ENCODE measurements at places on chromosomes 12 and 14.
A peak's percentile ranks its signal among the peaks of the same experiment; 100 is the strongest.

GRCh38 chr12:53074999-53075370, 4.2 kb downstream of the SPRYD3 start:
- no peak for DNase-seq

DNA sequence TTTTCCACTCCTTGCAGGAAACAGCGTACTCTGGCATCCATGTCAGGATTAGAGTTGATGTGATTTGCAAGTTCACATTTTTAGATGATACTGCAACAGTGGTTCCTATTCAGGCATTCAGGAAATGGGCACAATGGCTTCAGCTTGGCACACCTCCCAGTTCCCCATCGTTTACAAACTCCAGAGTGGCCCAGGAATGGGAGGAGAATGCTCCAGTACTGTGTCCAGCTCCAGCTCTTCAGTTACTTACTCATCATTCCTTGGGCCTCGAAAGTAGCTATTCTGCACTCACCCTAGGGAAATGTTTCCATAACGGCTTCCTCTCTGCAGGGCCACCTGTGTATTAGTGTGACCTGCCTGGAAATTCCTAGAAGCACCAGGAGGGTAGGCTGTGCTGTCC, 239.7 kb upstream of the RGS6 start:
- no peak for DNase-seq

DNA sequence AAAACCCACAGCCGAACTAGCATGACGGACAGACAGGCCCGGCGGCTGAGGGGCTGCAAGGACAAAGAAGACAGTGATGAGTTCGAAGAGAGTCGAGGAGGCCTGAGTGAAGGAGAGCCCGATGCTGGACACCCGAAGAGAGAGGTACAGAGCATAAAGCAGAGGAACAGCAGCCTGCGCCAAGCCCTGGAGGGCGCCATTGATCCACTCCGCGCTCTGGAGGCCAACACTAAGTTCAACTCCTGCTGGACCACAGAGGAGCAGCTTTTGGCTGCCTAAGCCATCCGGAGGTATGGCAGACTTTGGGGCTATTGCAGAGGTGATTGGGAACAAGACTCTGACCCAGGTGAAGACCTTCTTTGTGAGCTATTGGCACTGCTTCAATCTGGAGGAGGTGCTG, 7.8 kb upstream of the PLXNC1 start:
- DNase-seq, result peak; percentile 69

- DNase-seq, result no peak
Observed at GRCh38 chr14:29865299-29865698, 62.3 kb downstream of the PRKD1 start.

DNA sequence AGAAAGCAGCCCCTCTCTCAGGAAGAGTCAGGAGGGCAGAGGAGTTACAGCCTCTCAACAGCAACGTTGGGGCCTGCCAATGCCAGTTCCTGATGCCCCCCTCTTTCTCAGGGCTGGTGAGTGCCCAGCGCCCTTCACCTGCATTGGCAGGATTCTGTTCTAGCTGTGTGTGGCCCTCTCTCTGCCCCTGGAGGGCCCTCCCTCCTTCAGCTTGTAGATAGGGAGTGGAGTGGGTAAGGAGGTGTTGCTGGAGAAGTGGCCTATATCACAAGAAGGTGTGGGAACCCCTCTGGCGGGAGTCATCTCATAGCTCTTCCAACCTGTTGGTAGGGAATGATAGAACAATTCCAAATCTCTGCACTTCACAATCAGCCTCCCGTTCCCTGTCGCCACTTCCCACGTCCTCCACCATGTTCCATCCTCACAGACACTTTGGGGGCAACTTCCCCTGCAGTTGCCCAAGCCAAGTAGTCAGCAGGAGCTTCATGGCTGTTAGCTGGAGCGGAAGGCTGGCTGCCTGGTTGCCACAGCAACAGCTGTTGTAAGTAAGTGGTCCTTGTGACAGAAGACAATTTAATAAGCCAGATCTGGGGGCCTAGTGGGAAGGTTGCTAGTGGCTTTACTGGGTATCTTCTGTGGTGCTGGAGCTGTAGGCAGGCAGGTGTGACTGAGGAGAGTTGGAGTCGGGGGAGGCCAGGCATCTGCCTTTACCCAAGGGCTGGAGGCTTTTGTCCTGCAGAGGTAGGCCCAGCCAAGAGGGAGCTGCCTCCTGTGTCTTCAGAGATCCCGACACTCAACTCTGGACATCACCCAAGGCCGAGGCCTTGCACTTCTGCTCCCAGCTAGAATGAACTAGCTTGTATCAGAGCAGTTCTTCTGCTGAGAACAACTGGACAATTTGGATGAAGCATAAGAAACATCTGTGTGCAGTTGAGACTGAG, 38.4 kb downstream of the GALNT16 start:
- DNase-seq, result no peak

DNA sequence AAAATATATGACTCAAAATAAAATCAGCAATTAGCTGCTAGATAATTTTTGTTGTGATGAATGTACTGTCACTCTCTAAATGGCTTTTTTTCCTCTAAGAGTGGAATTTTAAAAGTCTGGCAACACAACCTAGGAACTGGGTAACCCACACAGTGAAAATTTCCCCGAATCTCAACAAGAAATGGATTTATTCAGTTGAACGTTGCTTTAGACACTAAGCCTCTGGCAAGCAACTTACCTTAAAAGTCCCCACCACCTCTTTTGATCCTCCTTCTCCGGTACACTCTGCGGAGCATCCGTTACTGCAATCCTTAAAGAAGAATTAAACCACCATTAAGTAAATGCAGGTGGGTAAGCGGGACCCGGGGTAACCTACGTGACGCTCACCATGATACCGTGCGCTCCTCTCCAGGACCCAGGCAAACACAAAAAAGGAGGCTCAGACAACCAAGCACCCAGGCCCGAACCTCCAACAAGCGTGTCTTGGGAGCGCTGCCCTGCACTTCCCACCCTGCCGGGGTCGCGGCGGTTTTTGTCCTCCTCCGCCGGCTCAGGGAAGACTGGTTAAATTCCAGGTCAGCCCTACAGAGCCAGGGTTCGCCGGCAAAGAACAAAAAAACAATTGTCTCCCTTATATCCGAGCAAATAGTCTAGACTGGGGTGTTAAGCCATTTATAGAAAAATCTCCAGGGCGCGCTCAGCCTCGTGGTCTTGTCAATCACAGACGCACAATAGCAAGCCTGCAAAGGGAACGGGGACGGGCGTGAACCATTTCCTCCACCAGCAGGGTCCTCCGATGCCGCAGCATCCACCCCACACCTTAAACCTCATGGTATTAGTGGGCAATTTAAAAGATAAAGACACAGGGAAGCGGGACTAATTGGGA, 47.1 kb downstream of the BCAT1 start:
- peak; percentile 66 for DNase-seq

GRCh38 chr12:106304001-106304421, 1.5 kb downstream of the TCP11L2 start:
- DNase-seq, result no peak

- peak; percentile 6 for DNase-seq
Observed at GRCh38 chr12:52681526-52682380, 1.5 kb upstream of the KRT1 start.

GRCh38 chr12:5276327-5276880, 155.5 kb upstream of the NTF3 start:
- DNase-seq, result no peak

- no peak for DNase-seq
Observed at GRCh38 chr14:35631071-35631805, 97.3 kb downstream of the INSM2 start.

DNA sequence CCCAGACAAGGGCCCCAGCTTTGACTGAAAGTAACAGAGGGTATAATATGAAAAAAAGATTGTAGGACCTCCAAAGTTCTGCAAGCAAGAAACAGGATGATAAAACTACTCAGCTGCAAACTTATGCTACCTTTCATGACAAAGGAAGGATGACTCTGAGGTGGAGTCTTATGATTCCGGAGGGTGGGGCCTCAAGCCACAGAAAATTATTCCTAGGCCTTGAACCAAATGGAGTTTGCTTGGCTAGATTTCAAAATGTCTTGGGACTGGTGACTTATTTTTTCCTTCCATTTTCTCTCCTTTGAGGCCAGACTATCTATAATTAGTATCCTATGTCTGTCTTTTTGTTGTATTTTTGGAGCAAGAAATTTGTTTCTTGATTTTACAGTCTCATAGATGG, 336.4 kb downstream of the LRIG3 start:
- no peak for DNase-seq

DNA sequence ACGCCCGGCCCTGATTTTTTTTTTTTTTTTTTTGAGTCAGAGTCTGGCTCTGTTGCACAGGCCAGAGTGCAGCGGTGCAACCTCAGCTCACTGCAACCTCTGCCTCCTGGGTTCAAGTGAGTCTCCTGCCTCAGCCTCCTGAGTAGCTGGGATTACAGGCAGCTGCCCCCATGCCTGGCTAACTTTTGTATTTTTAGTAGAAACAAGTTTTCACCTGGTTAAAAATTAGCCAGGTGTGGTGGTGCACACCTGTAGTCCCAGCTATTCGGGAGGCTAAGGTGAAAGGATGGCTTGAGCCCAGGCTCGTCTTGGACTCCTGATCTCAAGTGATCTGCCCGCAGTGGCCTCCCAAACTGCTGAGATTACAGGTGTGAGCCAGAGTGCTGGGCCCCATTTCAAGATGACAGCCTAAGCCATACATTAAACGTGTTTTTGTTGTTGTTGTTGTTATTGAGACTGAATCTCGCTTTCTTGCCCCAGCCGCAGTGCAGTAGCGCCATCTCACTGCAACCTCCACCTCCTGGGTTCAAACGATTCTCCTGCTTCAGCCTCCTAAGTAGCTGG, 42.7 kb upstream of the EAPP start:
- DNase-seq, result no peak

DNA sequence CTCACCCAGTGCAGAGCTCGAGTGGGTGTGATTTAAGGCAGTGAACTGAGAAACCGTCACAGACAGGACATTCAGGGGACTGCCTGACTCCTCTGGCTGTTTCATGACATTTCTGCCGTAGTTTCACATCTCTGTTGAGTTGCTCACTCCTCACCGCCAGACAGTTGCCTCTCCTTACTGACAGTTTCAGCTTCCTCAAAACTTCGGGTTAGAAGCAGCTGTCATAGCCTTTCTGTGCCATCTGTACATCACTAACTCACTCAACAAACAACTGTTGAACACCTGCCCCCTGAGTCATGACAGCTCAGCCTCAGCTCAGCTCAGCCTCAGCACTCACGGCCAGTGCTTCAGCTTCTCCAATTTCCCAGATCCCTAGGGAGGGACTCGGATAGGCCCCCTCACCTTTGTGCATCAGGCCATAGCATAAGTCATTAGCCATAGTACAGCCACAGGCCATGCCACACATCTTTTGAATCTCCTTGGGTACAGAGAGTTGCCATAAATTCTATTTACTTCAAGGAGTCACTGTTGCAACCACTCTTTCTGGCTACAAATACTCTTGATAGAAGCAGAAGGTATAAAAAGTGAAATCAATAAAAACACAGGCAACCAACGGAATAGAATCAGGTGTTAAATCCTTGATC, 6.2 kb upstream of the SLC15A4 start:
- DNase-seq, result peak; percentile 83

DNA sequence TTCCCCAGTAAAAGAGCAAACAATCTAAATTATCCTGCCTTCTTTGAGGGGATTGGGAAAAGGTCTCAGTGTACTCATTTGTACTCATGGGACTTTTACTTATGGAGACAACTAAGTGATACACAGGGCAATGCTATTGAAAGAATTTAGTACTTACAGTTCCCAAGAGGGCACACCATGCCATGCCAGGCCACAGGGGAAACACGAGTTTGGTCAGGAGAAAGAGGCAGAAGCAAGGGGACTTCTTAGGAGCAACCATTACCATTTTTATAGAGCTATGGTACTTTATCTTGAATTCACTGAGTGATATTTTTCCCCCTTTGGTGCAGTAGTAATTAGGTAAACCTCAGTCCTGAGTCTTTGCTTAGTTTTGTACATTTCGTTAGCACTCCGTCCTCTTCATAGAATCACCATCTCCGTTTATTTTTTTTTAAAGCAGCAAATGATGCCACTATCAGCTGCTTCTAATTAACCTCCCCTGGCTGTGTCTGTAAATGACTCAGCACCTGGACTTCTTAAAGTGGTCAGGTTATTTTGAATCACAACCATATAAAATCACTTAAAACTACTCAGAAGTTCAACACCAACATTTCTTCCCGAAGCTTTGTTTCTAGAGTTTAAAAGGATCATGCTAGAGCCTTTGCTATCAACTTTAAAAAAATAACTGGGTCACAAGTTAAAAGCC, 5.9 kb upstream of the WASHC3 start:
- DNase-seq, result no peak

DNA sequence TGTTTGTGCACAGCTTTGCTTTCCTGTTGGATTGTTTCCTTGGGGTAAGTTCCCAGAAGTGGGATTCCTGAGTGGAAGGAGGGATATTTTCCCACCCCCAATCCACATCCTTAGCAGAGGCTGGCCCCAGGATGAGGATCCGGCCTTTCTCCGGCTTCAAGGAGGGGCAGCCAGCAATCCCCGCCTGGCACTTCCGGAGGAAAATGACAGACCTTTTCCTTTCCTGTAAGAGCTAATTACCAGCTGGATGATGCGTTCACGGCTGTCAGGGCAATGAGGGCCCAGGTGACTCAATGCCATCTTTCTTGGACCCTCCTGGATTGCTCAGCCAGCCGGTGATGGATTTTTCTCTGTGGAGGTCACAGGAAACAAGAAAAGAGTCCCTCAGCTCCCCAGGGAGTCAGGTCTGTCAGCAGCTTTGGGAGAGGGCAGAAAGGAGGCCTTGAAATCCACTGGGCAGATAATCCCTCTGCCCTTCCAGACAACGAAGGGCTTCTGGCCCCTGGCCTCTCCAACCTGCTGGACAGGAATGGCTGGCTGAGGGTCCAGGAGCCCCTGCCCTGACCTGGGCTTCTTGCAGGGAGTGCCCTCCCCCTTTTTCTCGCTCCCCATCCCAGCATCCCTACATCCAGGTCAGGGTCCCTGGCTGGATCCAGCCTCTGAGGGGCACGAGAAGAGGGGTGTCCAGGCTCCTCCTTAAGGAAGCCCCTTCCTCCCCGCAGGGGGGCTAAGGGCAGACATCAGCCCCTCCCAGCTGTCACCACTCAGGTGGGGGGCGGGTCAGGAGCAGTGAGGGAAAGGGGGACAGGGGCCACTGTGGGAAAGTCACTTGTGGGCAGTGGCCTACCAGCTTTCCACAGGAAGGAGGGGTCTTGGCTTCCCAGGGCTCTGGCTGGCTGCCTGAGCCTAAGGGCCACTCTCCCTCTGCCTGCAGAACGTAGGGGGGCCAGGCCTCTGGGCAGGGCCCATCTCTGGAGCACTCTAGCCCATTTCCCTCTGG, 16.1 kb upstream of the CCDC85C start:
- DNase-seq, result no peak

GRCh38 chr14:51681411-51681810, 29.7 kb downstream of the FRMD6 start:
- no peak for DNase-seq

GRCh38 chr12:227923-228845, 14.2 kb upstream of the SLC6A12 start:
- no peak for DNase-seq

- no peak for DNase-seq
Observed at GRCh38 chr12:127970491-127970890, 296.5 kb upstream of the TMEM132C start.

Data from activated CD4-positive, alpha-beta T cell treated with anti-CD3 and anti-CD28 coated beads, Interleukin-10, Interleukin-2, amounts not matched to agents 100 ng/mL and 50 ng/mL, durations not matched to agents 16 hours and 8 hours (primary cell).